Esophagus muscularis mucosa (tissue), 4 donors: ENCODE measurements at places on chromosomes 3 and 15. TPM values are rescaled to one million over a fixed set of nuclear protein-coding genes. Genes with fewer than 3 reads are reported as not detected.

GRCh38 chr3:44954962-44955361, 21.0 kb downstream of the ZDHHC3 start:
- DNase-seq: no peak

GRCh38 chr3:41848753-41849574, 112.9 kb downstream of the ULK4 start:
- no peak for DNase-seq

DNA sequence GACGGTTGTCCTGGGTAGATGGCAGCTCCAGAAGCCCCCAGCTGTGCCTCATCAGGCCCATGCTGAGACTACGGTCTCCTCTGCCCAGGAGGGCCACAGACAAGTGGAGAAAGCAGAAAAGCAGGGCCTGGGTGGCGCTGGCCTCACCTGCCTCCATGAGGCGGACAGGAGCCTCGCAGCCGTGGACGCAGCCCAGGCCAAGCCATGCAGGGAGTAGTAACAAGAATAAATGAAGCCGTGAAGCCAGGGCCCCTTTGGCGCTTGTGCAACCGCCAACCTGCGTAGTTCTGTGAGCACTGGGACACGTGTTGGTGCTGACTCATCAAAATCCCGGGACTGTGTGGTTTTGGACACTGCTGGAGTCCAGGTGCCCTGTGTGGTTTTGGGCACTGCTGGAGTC, 12.3 kb upstream of the MUC4 start:
- DNase-seq: no peak

The GRAMD1C gene
- total RNA-seq: not detected

DNA sequence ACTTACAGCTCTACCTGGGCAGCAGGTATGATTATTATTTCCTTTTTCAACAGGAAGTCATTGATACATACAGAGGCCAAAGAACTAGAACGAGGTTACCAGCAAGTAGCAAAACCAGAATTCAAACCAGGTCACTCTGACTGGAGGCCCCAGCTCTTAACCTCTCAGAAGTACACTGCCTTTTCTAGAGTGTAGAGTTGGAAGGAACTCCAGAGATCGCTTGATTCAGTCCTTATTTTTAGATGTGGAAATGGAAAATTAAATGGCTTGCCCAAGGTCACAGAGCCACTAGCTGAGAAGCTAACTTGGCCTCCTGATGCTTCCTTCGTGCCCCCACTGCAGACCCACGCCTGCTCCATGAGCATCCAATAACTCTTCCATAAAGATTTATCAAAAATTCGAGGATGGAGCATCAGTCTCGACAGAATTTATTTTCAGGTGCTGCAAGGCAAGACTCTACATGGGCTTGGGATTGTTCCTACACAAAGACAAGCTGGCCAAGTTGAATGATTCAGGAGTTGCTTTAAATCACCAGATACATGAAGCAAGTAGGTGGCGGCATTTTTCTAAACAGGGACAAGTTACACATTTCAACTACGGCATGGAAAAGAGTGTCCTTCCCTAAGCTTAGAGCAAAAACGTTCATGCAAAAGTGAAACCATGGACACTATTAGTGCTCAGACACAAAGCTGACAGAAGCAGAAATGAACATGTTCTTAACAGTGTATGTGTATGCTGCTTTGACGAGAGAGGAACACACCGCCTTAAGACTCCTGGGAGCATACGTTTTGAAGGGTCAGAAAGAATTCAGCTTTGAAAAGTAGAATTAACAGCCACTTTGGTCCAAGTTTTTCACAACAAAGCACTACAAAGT, 235.7 kb downstream of the THRB start:
- DNase-seq: no peak

DNA sequence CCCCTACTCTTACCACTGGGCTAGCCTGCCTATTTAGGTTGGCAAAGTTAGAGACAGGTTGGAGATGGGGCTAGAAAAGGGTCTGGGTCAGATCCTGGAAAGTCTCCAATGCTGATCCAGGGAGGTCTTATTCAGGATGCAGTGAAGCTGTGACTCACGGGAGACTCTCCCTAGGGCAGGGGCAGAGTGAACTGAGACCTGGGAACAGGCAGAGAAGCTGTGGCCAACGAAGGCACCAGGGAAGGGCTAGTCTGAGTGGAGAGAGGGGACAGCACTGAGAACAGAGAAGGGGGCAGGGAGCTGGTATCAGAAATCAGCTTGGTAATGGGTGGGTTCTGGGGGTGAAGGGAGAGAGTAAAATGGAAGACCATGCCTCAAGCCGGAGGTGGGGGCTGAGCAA, 2.2 kb downstream of the LTF start:
- DNase-seq: no peak

DNA sequence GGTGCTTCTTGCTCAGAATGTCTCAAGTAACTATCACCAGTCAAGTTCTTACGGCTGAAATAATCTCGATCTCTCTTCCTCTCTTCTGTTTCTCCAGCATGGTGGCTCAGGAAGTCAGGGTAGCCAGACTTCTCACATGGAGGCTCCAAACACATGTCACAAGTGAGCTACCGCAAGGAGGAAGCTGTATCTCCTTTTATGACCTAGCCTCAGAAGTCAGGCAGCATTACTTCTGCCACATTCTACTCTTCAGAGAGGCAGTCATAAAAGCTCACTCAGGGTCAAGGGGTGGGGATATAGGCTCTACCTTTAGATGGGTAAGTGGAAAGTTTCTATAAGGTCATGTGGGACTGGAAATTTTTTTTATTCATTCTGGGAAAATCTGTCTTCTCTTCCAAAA, 86.6 kb upstream of the NEO1 start:
- DNase-seq: peak; percentile 83

- DNase-seq: peak; percentile 78
Observed at GRCh38 chr3:141181819-141182218, 49.8 kb upstream of the PXYLP1 start.
